Pancreas (tissue), 10 donors: ENCODE measurements at places on chromosomes 1 and 21. TPM values are rescaled to one million over a fixed set of nuclear protein-coding genes. Genes with fewer than 3 reads are reported as not detected.

DNA sequence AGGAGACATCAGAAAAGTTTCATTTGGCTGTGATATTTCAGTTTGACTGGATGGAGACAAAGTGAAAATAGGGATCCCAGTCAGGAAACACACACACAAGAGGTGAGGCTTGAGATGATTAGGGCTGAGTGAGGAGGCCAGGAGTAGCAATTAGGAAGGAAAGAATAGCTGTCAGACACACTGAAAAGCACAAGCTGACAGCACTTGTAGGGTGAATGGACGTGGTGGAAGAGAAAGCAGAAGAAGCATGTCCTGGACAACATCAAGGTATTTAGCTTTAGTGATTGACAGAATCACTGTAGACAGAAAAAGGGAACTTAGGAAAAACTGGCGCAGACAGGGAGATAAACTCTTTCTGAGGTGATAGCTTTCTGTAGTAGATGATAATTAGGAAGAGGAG is 347.7 kb downstream of the TGFB2 start:
- no peak overlapping the region for H3K27ac ChIP-seq
- H3K36me3 ChIP-seq: no peaks in the 10 kb centered on the region
- H3K27me3 ChIP-seq: no peaks in the 10 kb centered on the region
- no peaks in the 10 kb centered on the region for H3K4me1 ChIP-seq
- no peak for DNase-seq

DNA sequence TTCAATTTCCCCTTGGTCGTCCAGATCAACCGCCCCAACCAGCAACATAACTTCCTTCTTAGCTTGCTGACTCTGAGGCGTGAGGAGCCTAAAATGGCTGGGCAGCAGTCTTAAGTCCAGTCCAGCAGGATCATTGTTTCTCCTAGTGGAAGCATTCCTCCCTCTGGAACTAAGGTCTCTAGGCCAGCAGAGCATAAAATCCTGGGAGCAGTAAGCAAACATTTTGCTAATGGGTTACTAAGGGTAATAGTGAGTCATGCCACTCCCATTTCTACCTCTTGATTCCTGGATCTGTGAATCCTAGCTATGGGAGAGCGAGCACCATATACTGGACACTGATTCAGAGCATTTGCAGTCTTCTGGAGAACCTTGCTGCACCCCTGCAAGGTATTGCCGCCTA is 59.9 kb downstream of the ADSS2 start:
- H3K27me3 ChIP-seq: no peaks in the 10 kb centered on the region
- no peak overlapping the region for H3K4me3 ChIP-seq
- H3K36me3 ChIP-seq: no peaks in the 10 kb centered on the region

DNA sequence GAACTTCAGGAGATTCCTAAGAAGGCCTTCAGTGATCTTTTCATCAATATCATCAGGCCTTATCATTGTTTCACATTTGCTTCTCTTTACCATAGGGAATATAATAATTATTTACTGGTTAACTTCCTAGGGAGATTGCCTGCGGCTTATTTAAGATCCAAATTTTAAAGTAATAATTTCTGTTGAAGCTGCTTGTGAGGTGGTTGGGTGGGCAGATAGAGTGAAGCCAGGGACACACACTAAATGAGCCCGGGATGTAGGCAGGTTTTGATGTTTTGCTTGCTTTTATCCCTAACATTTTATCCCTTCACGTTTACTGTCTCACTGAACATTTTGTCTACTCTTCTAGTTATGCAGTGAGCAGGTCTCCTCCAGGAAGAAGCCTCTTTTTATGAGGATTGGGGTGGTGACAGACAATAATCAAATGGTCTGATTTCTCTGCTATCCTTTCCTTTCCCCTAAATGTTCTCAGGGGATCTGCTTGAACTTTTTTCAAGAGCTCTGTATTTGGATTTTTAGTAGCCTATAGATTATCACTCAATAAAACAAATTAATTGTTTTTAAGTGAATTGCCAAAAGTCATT is 164.7 kb downstream of the RUNX1 start:
- DNase-seq: no peak
- H3K4me3 ChIP-seq: no peak overlapping the region
- H3K4me1 ChIP-seq: peaks cover 7% of the 10 kb centered on the region
- no peak overlapping the region for H3K27ac ChIP-seq
- no peaks in the 10 kb centered on the region for H3K36me3 ChIP-seq
- peaks cover 9% of the 10 kb centered on the region for H3K27me3 ChIP-seq

DNA sequence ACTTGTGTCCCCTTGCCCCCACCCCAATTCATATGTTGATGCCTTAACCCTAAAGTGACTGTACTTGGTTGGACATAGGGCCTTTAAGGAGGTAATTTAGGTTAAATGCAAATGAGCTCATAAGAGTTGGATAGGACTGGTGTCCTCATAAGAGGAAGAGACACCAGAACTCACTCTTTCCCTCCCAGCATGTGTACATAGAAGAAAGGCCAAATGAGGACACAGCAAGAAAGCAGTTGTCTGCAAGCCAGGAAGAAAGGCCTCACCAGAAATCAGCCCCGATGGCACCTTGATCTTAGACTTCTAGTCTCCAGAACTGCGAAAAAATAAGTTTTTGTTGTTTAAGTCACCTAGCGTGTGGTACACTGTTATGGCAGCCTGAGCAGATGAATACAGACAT is 45.5 kb downstream of the RAB3GAP2 start:
- no peak overlapping the region for H3K27ac ChIP-seq
- no peaks in the 10 kb centered on the region for H3K27me3 ChIP-seq
- no peaks in the 10 kb centered on the region for H3K36me3 ChIP-seq
- no peak overlapping the region for H3K4me3 ChIP-seq

- no peaks in the 10 kb centered on the region for H3K27me3 ChIP-seq
- no peaks in the 10 kb centered on the region for H3K36me3 ChIP-seq
- peak; percentile 95 for DNase-seq
- peak overlapping the region; percentile 82 for H3K27ac ChIP-seq
- H3K4me3 ChIP-seq: no peak overlapping the region
Measured at GRCh38 chr1:205317311-205317917, 4.1 kb downstream of the NUAK2 start.

GRCh38 chr1:2377751-2378440 is 13.5 kb downstream of the MORN1 start:
- H3K4me3 ChIP-seq: no peak overlapping the region
- no peaks in the 10 kb centered on the region for H3K4me1 ChIP-seq
- H3K27ac ChIP-seq: no peak overlapping the region
- no peaks in the 10 kb centered on the region for H3K36me3 ChIP-seq

DNA sequence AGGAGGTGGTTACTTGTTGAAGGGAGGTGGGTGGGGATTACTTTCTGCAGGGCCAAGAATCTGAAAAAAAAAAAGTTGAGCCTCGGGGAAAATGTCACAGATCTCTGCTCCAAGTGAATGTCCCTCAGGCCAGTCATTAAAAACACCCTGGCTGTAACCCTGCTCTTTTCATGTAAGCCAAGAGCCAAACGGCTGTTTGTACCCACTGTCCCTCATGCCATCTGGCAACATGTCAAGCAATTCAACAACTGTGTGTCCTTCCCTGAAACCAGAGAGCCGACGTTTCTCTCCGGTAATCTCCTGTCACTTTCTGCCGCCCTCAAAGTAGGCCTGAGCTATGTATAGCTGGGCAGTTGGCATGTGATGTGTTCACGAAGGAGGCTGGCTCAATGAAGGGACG is 14.7 kb downstream of the CASQ2 start:
- H3K4me3 ChIP-seq: no peak overlapping the region
- DNase-seq: peak; percentile 16
- no peaks in the 10 kb centered on the region for H3K36me3 ChIP-seq
- H3K4me1 ChIP-seq: peaks cover 4% of the 10 kb centered on the region
- H3K27me3 ChIP-seq: no peaks in the 10 kb centered on the region
- H3K27ac ChIP-seq: no peak overlapping the region

GRCh38 chr1:197526736-197527371 is 248.4 kb downstream of the DENND1B start:
- no peaks in the 10 kb centered on the region for H3K36me3 ChIP-seq
- no peak overlapping the region for H3K4me3 ChIP-seq
- no peaks in the 10 kb centered on the region for H3K27me3 ChIP-seq

GRCh38 chr1:64163431-64163830 is 40.0 kb upstream of the UBE2U start:
- DNase-seq: no peak
- H3K36me3 ChIP-seq: peaks cover 12% of the 10 kb centered on the region
- H3K27ac ChIP-seq: no peak overlapping the region
- no peak overlapping the region for H3K4me3 ChIP-seq

LDLRAD2 gene
- total RNA-seq: 0.22 TPM

MRPL9 gene
- total RNA-seq: 21.8 TPM

ERO1B gene
- total RNA-seq: 94.9 TPM

NBPF4 gene
- not detected for total RNA-seq
